ENCODE measurements at places on chromosomes 11 and 22.

DNA sequence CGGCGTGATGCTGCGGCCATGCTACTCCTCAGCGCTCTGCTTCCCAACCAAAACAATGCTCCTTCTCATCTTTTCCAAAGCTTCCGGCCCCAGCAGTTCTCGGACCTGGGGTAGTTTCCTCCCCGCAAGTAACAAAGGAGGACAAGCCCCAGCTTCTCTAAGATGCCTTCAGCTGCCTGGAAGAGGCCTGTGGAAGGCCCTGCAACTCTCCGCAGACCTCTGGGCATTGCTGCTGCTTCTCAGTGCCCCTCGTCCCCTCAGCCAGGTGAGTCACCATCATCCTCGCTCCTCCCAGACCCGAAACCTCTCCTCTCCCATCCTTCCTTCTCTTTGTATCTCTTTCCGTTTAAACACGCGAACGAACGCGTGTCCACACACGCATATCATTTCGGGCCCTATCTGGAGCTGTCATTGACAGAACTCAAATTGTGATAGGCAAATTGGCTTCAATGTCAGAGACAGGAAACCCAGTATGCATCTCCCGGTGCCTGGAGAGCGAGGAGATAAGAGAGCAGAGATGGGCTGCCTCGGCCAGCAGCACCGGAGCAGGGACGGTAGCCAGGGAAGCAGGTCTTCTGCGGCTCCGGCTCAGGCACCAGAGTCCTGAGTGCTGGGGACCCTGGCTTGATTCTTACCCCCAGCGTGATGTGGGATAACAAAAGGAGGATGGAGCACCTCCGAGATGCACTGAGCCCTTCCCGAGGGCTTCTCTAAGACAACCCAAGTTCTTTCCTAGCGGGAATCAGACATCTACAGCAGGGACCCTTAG lies 22.0 kb upstream of the JAM3 start:
- no peak for DNase-seq

DNA sequence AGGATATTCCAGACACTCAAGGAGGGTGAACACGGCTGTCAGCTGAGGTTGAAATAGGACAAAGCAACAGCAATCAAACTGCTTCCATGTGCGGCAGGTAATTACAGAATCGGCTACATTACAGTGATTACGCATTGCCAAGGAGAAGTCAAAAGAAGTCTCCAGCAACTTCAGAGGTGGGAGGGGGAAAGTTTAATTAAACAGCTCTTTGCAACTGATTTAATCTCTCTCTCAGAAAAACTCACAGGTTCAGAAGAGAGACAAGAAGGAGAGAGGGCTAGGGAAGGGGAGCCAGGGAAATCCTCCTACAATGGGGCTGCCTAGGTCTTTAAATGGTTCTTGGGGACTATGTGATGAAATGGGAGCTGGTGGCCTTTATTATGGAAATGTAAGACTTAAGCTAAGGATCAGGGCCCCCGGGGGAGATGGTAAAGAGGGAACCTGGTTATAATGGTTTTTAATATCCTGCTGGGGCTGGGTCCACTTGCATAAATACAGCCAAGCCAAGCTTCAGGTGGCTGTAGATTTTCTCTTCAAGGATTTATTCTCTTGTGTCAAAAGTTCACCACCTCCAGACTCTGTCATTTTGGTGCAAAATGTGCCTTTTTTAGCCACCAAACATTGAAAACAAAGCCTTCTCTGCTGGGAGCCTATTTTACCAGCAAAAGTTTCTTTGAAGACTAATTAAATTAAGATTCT lies 354.7 kb upstream of the NARS2 start:
- DNase-seq: no peak

DNA sequence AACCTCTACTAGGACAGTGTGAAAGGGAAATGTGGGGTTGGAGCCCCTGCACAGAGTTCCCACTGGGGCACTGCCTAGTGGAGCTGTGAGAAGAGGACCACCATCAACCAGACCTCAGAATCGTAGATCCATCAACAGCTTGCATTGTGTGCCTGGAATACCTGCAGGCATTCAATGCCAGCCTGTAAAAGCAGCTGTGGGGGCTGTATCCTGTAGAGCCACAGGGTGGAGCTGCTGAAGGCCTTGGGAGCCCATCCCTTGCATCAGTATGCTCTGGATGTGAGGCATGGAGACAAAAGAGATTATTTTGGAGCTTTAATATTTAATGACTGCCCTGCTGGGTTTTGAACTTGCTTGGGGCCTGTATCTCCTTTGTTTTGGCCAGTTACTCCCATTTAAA lies 46.3 kb downstream of the PGR start:
- DNase-seq: no peak

DNA sequence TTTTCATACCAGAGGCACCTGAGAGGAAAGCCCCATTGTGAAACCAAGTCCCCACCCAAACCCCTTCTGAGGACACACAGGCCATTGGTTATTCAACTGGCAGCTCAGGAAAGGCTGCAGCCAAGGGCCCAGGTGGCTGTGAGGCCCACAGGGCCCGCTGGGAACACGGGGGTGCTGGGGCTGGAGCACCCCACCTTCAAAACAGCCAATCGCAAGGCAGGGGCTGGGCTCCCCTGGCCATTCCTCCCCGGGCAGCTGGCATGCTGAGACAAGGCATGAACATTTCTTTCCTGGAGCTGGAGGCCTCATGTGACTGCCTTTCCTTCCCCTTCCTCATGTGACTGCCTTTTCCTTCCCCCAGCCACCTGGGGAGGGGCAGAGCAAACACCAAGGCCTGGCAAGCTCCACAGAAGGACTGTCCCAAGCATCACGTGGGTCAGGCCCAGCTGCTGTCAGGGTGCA lies 76.9 kb downstream of the PIWIL3 start:
- DNase-seq: no peak

DNA sequence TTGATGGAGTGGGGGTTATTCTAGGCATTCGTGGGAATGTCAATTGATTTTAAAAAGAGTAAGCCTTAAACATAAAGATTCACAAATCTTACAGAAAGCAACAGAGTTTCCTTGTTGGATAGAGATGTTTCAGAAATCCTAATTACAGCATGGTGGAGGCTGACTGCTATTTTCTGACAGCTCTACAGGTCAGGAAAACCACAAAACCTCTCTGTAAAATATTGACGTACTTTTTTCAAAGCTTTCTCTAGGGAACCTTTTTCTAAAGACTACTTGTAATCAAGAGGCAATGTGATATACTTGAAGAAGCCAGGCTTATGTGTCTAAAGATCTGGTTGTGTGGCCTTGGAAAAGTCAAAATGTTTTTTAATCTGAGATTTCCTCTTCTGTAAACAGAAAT lies 9.1 kb upstream of the OR8B8 start:
- DNase-seq: no peak

DNA sequence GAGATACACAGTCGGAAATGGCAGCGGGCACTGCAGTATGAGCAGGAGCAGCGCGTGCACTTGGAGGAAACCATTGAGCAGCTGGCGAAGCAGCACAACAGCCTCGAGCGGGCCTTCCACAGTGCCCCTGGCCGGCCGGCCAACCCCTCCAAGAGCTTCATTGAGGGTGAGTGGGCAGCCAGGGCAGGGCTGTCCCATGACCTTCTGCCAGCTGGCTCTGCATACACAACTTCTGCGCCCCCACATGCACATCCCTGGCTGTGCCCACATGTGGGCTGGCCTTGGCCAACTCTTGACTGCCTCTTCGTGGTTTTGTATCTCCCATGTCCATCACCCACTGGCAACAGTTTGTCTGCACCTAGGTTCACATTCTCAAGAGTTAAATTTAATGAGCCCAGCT lies 81.1 kb downstream of the MORC2 start:
- DNase-seq: no peak

DNA sequence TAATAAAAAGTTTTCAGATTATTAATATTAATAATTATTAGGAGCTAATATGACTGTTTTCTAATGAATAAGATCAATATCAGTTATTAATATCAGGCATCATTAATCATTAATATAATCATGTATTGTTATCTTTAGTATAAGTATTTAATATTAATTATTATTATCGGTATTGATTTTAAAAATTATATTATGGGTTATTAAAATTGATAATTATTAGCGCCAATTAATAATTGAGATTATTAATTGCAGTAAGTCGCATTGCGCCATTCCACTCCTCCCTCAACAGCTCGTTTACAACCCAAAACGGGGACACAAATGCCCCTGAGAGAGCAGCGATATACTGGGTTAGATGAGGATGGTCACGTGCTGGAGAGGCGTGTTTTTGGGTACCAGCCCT lies 20.2 kb downstream of the XNDC1N start:
- DNase-seq: no peak

DNA sequence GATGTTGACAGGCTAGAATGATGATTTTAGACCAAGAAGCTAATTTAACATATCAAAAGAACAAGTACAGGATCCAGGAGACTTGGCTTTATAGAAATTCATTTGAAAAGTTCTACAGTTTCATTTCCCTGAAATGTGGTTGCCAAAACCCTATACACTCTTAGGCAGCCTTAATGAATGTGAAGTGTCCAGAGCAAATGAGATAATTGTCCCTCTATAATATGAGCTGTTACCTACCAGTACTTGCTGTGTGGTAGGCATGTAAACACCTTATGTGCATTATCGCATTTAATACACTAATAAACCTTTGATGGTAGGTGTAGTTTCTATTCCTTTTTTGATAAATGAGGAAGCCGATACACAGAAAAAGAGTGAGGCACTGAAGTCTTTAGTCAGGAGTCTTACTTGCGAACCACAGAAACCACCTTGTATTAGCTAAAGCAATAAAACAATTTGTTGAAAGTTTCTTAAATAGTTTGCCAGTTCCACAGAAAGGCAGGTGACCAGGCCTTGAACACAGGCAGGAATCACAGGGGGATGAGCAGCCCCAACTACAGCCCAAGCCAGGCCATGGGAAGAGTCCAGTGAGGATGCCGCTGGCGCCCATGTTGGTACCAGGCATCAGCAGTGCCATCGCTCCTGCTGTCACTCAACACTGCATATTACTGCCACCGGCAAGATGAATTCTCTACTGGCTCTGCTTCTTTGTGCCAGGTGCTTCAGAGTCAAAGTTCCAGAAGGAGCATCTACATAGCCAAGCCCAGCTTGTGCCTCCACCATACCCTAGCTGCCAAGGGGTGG lies 81.7 kb downstream of the SWAP70 start:
- no peak for DNase-seq

GRCh38 chr11:120492486-120492885 lies 19.1 kb upstream of the GRIK4 start:
- no peak for DNase-seq

DNA sequence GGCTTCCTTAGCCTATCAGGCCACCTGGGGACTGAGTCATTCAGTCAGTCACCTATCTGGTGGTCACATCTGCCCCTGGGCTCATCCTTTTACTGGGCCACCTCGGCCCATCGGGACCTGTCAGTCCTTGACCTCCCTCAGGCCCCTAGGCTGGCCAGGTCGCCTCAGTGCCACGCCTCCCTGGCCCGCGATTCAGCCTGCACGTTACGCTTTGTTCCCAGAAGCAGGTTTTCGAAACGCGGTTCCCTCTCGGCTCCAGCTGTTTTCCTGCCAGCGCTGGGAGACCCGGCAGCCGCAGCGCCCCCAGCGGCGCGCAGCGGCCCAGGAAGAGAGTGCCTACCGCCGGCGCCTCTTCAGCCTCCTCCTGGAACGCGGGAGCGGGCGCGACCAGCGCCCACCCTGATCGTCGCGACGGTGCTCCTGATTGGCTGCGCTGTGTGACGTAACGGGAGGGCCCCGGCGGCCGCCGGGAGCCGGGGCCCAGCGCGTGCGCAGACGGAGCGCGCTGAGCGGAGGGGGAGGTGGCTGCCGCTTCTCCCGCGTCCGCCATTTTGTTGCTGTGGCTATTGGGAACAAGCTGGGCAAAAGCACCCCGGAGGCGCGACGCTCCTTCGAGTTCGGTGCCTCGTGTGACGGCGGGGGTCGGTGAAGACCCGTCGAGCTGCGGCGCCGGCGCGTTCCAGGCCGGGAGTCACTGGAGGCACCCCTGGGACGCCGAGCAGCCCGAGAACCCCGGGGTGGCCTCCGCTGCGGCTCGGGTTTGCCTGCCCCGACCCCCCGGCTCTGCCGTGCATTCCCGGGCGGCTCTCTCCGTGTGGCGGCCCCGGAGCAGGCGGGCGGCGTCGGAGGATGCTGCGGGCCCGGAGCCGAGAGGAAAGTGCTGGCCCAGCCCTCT lies at the start of gene CRKL:
TSS of gene CRKL (plus strand) at position 492 of the 895 bp plus-strand sequence. CDS start 528 bp downstream, outside the sequence.
- peak; percentile 96 for DNase-seq

- DNase-seq: no peak
These were observed 67.4 kb downstream of the TP53I11 start for GRCh38 chr11:44883277-44883676.

DNA sequence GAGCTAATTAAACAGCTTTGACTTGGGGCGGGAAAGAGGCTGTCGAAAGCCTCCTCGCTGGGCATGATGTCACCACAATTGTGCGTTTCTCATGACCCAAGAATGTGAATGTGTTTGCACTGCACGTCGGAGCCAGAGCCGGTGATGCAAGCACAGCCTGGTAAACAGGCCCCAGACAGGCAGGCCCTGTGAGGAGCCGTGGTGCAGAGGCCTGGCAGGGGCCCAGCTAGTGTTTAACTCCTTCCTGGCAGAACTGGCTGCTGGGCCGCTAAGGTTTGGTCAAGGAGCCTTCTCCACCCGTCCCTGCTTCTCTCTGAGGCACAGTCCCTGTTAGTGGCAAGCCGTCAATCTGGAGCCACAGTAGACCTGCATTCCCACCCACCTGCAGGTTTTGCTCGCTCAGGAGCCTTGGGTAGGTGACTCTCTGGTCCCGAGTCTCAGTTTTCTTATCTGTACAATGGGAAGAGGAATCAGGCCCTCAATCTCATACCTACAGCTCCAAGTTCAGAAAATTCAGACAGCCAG lies 25.4 kb upstream of the SMTN start:
- DNase-seq: no peak

- no peak for DNase-seq
These were observed 17.1 kb upstream of the C11orf96 start for GRCh38 chr11:43925063-43925931.

DNA sequence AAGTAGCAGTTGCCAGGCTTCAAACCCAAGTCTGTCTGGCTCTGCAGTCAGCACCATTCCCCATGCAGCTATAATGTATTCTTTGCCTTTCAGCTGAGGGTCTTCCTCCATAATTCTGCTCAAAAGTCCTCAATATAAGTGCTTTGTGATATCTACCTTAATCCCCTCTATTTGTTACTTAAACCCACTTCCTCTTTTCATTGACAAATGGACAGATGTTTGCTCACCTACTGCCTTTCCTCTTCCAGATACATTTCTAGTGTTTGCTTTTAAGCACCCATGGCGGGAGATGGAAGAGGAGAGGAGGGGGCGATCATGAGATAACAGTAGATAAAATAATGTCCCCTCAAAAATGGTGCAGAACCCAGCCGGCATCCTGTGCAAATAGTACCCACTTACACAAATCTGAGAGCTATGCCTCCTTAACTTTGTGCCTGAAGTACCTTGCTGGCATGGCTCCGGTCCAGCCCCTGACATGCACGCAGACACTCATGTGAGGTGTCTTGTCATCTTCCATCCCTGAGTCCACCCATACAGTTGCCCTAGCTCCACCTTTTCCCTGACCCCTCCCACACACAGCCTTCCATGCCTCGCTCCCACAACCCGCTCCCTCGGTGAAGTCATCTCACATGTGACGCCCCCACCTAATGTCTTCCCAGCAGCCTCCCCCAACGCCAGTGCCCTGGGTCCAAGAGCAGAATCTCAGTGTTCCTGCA lies 109.6 kb downstream of the TRIM29 start:
- DNase-seq: no peak

GRCh38 chr11:121194731-121195596 lies 93.9 kb downstream of the TECTA start:
- DNase-seq: peak; percentile 17

- no peak for DNase-seq
These were observed 171.7 kb downstream of the DBX1 start for GRCh38 chr11:19988598-19988997.

- DNase-seq: peak; percentile 33
These were observed 68.5 kb upstream of the PITPNB start for GRCh38 chr22:27987557-27987956.

All from Kasumi-1 (cell line).